ENCODE measurements at places on chromosomes 4 and X.

GRCh38 chrX:108439426-108439942, at the start of gene COL4A5:
Gene COL4A5 (plus strand): TSS chrX:108439838. CDS start chrX:108440126, 288 bp downstream.
- DNase-seq, result no peak

DNA sequence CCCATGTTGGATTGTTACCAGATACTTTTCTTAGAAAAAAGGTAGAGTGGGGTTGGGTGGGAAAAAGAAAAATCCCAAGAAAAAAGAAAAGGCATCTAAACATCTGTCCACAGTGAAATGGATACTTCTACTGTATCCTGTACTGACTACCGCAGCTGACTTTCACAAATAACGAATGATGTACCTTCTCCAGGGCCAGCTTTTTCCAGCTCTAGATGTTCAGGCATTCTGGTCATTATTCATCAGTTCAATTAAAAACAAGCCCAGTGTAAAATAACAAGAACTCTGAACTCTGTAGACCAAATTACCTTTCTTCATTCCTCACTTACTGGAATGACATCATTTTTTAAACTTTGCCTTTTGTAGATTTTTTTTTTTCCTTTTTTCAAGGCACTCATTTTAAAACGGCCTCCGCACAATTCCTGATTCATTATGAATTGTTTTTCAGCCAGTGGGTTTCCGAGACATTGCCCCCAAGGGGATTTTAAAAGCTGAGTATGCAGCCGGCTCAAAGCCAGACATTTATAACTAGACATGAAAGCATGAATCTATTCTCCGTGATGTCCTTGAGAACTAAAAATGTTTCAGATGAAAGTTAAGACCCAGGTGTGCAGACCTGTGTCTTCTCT, 113.5 kb downstream of the PRKX start:
- no peak for DNase-seq

GRCh38 chrX:129746557-129747470, 8.0 kb downstream of the XPNPEP2 start:
- DNase-seq, result no peak

DNA sequence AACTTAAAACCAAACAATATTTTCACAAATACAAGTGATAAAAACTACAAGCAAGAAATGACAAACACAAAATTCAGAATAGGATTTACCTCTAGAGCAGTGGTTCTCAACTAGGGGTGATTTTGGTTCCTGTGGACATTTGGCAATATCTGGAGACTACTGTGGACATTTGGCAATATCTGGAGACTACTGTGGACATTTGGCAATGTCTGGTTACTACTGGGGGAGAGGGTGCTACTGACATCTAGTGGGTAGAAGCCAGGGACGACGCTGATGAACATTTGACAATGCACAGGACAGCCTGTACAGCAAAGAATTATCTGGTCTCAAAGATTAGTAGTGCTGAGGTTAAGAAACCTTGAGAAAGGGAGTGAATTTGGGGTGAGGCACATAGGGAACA, 169.8 kb downstream of the CLCN4 start:
- DNase-seq, result no peak

- no peak for DNase-seq
Observed at GRCh38 chr4:61522312-61522711, 322.2 kb downstream of the ADGRL3 start.

- no peak for DNase-seq
Observed at GRCh38 chr4:183987987-183988392, 82.9 kb downstream of the STOX2 start.

GRCh38 chr4:109730619-109731545, 1.0 kb upstream of the PLA2G12A start:
- no peak for DNase-seq

GRCh38 chr4:124783847-124784246, 71.3 kb upstream of the ANKRD50 start:
- DNase-seq, result no peak

GRCh38 chr4:164890691-164891090, 13.7 kb downstream of the APELA start:
- DNase-seq, result no peak

DNA sequence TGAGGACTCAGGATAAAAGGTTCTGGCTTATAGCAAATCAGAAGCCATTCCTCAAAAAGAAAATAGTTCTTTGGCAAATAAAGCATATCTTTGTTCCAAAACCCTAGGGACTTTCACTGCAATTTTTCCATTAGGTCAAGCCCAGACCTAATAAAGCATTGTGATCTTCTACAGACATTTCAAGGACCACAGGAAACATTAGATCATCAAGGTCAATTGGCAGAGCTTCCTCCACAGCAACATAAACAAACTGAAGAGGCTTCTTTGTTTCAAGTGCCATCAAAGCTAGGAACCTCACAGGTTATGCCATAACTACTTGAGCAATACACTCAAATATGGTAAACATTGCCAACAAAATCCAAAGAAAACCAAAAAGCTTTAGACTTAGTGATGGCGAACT, 144.9 kb downstream of the ANXA5 start:
- DNase-seq, result no peak

- no peak for DNase-seq
Observed at GRCh38 chr4:102624505-102624904, 123.3 kb downstream of the NFKB1 start.

- no peak for DNase-seq
Observed at GRCh38 chrX:65522739-65523372, 11.7 kb downstream of the LAS1L start.

- DNase-seq, result no peak
Observed at GRCh38 chr4:42488554-42488953, 91.3 kb downstream of the SHISA3 start.

DNA sequence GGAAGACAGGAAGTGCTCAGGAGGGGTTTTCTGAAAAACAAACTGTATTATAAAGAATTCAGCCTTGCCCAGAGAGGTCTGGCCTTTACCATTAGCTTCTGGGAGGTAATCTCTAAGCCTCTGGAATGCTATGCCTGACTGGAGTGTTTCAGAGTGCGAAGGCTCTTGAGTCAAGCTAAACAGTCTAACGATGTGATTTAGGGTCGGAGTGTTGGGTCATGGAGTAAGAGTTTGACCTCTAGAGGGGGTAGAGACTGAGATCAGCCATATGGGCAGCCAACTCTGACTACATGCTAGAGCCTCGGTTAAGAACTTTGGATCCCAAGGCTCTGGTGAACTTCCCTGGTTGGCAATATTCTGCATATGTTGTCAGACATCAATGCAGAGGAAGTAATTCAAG, 15.0 kb downstream of the BOD1L1 start:
- no peak for DNase-seq

GRCh38 chr4:183636923-183637322, 22.1 kb downstream of the RWDD4 start:
- DNase-seq, result no peak

DNA sequence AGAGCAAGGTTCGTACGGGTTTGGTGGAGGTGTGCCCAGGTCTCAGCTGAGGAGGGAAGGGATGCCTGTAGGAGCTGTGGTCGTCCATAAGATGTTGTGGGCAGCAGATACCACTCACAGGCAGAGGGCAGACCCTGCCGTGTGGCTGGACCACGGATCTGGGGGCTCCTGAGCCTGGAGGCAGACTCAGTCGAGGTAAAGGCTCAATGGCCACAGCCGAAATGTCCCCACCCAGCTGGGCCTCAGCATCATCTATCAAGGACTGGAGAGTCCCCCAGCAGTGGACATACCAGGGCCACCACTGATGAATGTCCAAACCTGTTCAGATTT, 98.5 kb downstream of the DHRSX start:
- no peak for DNase-seq

GRCh38 chrX:2251211-2251610, 249.6 kb downstream of the DHRSX start:
- DNase-seq, result no peak

DNA sequence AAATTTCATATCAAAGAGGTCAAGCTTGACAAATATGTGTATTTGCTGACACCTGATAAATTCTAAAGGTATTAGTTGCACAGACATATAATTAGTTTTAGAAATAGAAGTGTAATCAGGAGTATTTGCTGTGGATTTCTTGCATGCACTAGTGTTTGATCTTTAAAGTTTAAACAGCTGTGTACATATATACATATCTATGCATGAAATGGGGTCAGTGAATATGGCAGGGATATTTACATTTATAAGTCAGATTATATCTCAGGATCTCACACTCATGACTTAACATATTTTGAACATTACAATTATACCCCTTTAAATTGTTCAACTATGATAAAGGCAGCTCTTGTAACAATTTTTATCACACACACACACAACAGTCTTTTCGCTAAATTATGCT, 547.4 kb upstream of the ACTRT1 start:
- DNase-seq, result no peak

DNA sequence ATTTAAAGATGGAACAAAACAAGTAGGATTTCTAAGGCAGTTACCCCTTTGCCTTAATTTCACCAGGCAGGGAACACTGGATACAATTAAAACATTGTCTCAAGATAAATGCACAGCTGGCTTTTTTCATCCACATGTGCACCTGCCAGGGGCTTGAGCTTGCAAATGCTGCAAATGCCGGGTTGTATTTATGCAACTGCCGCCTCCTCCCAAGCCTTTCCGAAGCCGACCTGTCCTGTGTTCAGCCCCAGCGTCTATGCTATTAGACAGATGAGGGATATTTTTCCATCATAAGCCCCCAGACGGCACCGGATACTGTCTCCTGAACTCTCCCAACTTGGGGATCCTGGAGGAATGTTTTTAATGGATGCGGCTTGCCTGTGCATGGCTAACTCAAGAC, 251.6 kb downstream of the CRLF2 start:
- DNase-seq, result no peak

- DNase-seq, result no peak
Observed at GRCh38 chrX:14926471-14926870, 53.2 kb downstream of the MOSPD2 start.

DNA sequence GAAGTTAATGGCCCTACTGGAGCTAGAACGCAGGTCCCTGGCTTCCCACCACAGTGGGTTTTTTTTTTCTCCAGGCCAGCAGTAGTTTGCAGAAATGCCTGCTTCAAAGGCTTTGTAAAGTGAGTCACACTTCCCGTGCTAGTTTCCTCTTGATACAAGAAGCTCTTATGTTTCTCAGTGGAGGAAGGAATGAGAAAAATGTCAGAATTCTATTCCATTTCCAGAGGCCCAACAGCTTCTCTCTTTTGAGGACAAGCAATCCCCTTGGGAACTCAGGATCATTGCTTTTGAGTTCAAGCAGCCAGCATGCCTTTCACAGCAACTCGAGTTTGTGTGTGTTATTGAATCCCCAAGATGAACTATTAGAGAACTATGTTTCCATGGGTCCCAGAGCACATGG, 134.3 kb downstream of the GUCY2F start:
- no peak for DNase-seq

- DNase-seq, result no peak
Observed at GRCh38 chrX:136880003-136880451, 498 bp downstream of the RBMX start.

DNA sequence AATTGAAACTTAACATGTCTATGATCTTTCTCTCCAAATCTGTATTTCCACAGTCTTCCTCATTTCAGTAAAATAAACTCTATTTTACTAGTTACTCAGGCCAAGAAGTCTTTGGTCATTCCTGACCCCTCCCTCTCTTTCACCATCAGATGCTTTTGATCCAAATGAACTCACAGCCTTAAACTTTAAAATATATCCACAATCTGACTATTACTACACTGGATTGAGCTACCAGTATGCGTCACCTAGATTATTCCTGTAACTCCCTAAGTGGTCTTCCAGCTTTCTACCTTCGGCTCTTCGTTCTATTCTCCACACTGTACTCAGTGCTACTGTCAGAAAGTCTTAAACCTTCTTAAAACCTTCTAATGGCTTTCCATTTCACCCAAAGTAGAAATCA, 195.1 kb downstream of the FBXW7 start:
- DNase-seq, result no peak

DNA sequence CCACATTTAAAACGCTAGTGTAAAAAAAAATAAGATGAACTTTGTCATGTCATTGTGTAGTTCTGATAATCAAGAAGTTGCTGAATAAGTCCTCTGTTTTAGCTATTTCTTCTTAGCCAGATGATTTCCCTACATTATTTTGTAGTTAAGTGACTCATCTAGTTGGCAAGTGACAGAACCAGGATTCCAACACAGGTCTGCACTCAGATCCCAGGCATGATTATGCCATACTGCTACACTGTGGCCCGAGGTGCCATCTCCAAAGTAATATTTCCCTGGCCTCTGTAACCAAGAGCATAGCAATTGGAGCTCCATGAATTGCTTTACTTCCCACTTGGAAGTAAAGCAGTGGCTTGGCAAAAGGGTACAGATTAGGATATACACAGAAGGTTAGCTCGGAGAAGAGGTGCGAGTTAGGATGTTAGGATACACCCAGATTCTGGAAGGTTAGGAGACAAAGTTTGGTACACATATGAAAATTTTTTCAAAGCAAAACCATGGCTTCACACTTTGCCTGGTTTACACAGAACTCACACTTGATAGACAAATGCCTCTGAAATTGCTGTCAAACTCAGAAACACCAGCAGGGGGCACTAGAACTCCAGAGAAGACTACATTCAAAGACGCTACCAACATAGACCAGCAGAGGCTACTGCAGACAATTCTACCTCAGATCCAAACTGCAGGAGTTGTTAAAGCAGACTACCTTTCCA, 41.4 kb downstream of the SRPX2 start:
- peak; percentile 50 for DNase-seq

DNA sequence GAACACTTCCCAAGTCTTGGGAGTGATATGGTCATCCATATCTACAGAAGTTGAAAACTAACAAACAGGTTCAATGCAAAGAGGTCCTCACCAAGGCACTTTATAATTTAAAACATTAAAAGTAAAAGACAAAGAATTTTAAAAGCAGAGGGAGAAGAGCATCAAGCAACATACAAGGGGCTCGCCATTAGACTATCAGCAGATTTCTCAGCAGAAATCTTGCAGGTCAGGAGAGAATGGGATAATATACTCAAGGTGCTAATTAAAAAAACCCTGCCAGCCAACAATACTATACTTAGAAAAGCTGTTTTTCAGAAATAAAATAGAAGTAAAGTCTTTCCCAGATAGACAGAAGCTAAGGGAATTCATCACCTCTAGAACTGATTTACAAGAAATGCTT, 121.2 kb downstream of the NEK1 start:
- DNase-seq, result no peak

DNA sequence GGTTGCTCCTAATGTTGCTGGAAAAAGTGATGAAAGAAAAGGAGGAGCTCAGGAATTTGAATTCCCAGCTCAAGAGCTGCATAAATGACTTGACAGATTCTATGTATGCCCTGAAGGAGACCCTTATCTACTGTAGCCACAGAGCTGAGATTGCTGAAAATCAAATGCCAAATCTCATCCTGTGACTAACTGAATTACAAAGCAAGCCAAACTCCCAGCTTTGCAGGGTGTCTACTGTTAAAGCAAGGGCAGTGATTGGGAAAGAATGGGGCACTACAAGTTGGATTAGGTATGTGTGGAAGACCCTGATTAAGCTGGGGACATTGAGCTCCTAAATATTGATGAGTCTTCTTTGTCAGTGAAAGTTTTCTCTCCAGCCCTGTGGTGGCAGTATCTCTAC, 20.8 kb upstream of the SMIM9 start:
- no peak for DNase-seq

- no peak for DNase-seq
Observed at GRCh38 chrX:10203617-10204016, 46.8 kb downstream of the CLCN4 start.

GRCh38 chr4:149116806-149117205, 674.6 kb upstream of the NR3C2 start:
- no peak for DNase-seq

Data from stimulated activated CD4-positive, alpha-beta T cell treated with anti-CD3 and anti-CD28 coated beads, Interleukin-1b, Interleukin-23, amount 100 ng/mL, for 24 hours (primary cell).